ENCODE measurements at places on chromosomes 2 and 18. TPM values are rescaled to one million over a fixed set of nuclear protein-coding genes. Genes with fewer than 3 reads are reported as not detected.

Gene ESPNL
- under 0.01 TPM for total RNA-seq

Gene ITPRIPL1
- total RNA-seq, result 3.4 TPM

Gene DDX1
- 86.3 TPM for total RNA-seq

Gene LRATD1
- 17.5 TPM for total RNA-seq

Gene GPR35
- total RNA-seq, result 0.98 TPM

Gene TTN
- total RNA-seq, result 1.2 TPM

Gene SP140
- 0.49 TPM for total RNA-seq

Gene LRRTM1
- 10.6 TPM for total RNA-seq

Gene ZNF804A
- total RNA-seq, result 18.4 TPM

Gene FBXO48
- total RNA-seq, result 0.49 TPM

Gene CFC1
- total RNA-seq, result 0.49 TPM

Gene SH3RF3
- total RNA-seq, result 14.8 TPM

Gene RNF125
- 1.7 TPM for total RNA-seq

Gene SETBP1
- total RNA-seq, result 46.2 TPM

Gene STAMBP
- 16.7 TPM for total RNA-seq

Gene CHRNA1
- total RNA-seq, result not detected

Gene POTEC
- total RNA-seq, result not detected

Gene CRYGA
- not detected for total RNA-seq

Data from temporal lobe (tissue), 4 donors.